Liver (tissue), 10 donors: ENCODE measurements at places on chromosomes 3 and 15.

DNA sequence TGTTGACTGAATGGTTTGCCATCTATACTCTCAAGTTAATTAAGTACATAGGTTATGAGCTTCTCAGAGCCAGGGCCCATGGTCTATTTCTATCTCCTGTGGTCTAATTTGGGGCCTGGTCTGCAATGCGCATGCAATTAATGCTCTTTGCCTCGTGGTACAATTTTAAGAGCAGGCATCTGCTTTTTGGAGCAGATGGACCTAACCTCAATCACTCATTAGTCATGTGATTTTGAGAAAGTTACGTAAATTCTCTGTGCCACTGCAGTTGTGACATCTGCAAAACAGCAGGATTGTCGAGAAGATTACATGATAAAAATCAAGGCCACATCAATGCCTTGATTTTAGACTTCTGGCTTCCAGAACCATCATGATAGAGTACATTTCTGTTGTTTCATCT lies 543.7 kb upstream of the ADAMTS9 start:
- DNase-seq = no peak
- H3K27me3 ChIP-seq = no peaks in the 10 kb centered on the region
- H3K27ac ChIP-seq = no peak overlapping the region
- no peaks in the 10 kb centered on the region for H3K4me1 ChIP-seq

GRCh38 chr15:71755092-71755970 lies 55.0 kb upstream of the NR2E3 start:
- peak overlapping the region; percentile 9 for H3K27ac ChIP-seq
- no peaks in the 10 kb centered on the region for H3K27me3 ChIP-seq
- no peak for DNase-seq
- no peaks in the 10 kb centered on the region for H3K4me1 ChIP-seq
- H3K36me3 ChIP-seq = no peaks in the 10 kb centered on the region
- H3K4me3 ChIP-seq = no peak overlapping the region

- H3K36me3 ChIP-seq = no peaks in the 10 kb centered on the region
- H3K27ac ChIP-seq = no peak overlapping the region
- peaks cover 10% of the 10 kb centered on the region for H3K4me1 ChIP-seq
- DNase-seq = no peak
- no peaks in the 10 kb centered on the region for H3K27me3 ChIP-seq
Observed at GRCh38 chr15:64828985-64829384, 3.5 kb upstream of the PIF1 start.

DNA sequence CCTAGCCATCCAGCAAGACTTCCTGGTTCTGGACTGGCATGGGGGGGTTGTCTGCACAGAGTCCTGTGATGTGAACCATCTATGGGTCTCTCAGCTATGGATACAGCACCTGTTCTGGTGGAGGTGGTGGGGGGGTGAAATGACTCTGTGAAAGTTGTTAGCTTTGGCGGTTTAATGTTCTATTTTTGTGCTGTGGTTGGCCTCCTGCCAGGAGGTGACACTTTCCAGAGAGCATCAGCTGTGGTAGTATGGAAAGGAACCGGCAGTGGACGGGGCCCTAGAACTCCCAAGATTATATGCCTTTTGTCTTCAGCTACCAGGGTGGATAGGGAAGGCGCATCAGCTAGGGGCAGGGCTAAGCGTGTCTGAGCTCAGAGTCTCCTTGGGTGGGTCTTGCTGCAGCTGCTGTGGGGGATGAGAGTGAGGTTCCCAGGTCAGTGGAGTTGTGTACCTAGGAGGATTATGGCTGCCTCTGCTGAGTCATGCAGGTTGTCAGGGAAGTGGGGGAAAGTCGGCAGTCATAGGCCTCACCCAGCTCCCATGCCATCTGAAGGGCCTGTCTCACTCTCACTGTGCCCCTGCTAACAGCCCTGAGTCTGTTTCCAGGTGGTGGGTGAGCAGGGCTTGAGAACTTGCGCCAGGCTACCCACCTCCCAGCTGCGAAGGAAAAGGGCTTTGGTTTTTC lies 7.1 kb upstream of the LARS2 start:
- no peaks in the 10 kb centered on the region for H3K27me3 ChIP-seq
- H3K36me3 ChIP-seq = no peaks in the 10 kb centered on the region
- no peaks in the 10 kb centered on the region for H3K4me1 ChIP-seq
- H3K27ac ChIP-seq = no peak overlapping the region
- DNase-seq = no peak

DNA sequence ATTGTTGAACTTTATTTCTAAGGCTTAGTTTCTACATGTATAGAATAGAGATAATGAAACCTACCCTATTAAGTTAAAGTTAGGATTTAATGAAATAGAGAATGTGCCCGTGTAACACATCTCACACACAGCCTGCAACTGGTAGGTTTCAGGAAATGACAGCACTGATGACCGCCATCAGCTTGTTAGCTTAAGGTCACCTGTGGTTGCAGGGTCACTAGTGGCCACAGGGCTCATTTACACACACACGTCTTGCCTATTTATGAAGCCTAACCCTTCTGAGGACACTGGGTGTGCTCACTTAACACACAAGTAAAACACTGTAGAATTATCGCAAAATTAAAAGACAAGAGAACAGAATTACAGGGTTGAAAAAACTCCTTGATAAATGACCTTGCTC lies 20.1 kb downstream of the CHRM5 start:
- H3K36me3 ChIP-seq = no peaks in the 10 kb centered on the region
- no peaks in the 10 kb centered on the region for H3K27me3 ChIP-seq
- no peak overlapping the region for H3K27ac ChIP-seq
- DNase-seq = no peak
- H3K4me1 ChIP-seq = no peaks in the 10 kb centered on the region
- no peak overlapping the region for H3K4me3 ChIP-seq

DNA sequence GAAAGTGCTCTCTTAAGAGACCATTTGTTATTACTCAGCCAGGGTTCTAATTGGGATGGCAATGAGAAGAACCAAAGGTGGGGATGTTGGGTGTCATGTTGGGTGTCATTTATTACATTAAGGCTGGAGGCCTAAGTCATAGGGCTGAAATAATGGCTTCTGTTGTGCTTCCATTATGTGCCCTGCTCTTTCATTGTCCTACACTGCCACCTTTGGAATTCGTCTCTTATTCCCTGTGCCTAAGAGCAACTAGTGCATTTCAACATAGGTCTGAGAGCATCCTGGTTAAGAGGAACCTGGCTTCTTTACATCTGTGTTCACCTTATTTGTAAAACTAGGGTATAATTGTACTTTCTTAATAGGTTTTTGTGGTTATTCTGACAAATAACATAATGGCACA lies 32.2 kb downstream of the RIOX2 start:
- H3K27me3 ChIP-seq = no peaks in the 10 kb centered on the region
- no peaks in the 10 kb centered on the region for H3K36me3 ChIP-seq
- H3K4me1 ChIP-seq = no peaks in the 10 kb centered on the region
- no peak overlapping the region for H3K27ac ChIP-seq
- H3K4me3 ChIP-seq = no peak overlapping the region
- DNase-seq = no peak

DNA sequence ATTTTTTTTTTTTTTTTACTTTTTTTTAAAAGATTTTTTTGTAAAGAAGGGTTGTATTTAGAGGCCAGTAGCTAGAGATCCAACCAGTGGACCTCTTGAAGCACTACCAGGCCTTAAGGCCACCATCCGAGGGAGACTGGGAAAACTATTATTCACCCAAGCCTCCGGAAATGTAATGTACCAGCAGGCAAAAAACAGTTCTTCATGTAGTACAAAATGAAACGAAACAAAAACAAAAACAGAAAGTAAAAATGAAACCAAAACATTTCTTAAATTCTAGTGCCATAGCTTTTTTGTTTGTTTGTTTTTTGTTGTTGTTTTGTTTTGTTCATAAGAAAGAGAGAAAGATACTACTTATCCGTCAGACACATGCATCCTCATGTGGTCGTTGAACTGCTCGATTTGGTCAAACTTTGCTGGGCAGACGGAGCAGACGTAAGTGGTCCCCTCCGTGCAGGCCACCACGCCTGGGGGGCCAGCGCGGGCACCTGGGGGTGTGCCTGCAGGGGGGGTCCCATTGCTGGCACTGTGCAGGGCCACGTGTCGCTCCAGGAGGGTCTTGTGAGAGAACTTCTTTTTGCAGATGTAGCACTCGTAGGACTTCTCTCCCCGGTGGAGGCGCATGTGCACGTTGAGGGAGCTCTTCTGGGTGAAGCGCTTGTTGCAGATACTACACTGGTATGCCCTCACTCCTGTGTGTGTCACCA lies 45.0 kb downstream of the TIGIT start:
- no peaks in the 10 kb centered on the region for H3K4me1 ChIP-seq
- no peak for DNase-seq
- no peak overlapping the region for H3K27ac ChIP-seq
- no peak overlapping the region for H3K4me3 ChIP-seq

DNA sequence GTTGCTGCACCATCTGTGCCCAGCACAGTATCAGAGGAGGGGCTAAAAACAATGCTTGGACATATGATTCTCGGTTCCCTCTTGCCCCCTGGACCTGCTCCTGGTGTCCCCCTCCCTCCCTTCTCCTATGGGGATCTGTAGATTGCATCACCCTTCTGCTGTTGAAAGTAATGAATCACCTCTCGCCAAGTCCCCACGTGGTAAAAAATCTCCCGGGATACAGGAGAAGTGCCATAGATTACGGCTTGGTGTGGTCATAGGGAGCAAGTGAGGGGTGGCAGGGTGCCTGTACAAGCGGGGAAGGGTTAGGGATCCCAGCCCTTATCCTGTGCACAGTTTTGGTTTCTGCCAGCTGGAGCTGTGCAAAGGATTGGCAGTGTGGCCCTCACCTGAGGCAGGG lies 37.7 kb downstream of the AMOTL2 start:
- H3K27ac ChIP-seq = no peak overlapping the region
- no peak for DNase-seq
- no peaks in the 10 kb centered on the region for H3K4me1 ChIP-seq
- peaks cover 7% of the 10 kb centered on the region for H3K36me3 ChIP-seq
- H3K27me3 ChIP-seq = no peaks in the 10 kb centered on the region
- no peak overlapping the region for H3K4me3 ChIP-seq

GRCh38 chr15:75903331-75904239 lies at the start of gene FBXO22:
TSS of gene FBXO22 (plus strand) at chr15:75903878. CDS start at chr15:75903964, 86 bp downstream.
- peak; percentile 91 for DNase-seq
- peaks cover 7% of the 10 kb centered on the region for H3K36me3 ChIP-seq
- peaks cover 42% of the 10 kb centered on the region for H3K4me1 ChIP-seq

DNA sequence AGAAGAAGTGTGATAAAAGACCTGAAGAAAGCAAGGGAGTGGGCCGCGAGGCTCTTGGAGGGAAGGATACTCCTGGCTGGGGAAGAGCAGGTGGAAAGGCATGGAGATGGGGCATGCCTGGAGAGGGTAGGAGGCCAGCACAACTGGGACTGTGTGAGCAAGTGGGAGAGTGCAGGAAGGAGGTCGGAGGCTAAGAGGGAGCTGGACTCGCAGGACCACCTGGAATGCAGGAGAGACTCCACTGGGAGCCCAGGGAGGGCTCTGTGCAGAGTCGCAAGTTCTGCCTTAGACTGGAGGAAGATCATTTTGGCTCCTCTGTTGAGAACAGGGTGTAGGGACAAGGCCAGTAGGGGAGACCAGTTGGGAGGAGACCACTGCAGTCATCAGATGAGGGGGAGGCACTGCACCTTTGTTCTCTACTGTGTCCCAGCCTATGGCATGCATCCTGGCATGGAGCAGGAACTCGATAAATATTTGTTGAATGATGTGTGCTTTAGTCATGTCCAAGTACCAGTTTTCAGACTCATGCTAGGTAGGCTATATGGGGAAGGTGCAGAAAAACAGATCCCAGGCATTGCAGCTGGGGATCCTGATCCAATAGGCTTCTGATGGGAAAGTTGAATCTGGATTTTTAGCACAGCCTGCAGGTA lies 13.7 kb downstream of the FAM107A start:
- H3K27me3 ChIP-seq = no peaks in the 10 kb centered on the region
- DNase-seq = no peak
- H3K4me3 ChIP-seq = no peak overlapping the region
- no peaks in the 10 kb centered on the region for H3K36me3 ChIP-seq
- H3K4me1 ChIP-seq = no peaks in the 10 kb centered on the region
- no peak overlapping the region for H3K27ac ChIP-seq

DNA sequence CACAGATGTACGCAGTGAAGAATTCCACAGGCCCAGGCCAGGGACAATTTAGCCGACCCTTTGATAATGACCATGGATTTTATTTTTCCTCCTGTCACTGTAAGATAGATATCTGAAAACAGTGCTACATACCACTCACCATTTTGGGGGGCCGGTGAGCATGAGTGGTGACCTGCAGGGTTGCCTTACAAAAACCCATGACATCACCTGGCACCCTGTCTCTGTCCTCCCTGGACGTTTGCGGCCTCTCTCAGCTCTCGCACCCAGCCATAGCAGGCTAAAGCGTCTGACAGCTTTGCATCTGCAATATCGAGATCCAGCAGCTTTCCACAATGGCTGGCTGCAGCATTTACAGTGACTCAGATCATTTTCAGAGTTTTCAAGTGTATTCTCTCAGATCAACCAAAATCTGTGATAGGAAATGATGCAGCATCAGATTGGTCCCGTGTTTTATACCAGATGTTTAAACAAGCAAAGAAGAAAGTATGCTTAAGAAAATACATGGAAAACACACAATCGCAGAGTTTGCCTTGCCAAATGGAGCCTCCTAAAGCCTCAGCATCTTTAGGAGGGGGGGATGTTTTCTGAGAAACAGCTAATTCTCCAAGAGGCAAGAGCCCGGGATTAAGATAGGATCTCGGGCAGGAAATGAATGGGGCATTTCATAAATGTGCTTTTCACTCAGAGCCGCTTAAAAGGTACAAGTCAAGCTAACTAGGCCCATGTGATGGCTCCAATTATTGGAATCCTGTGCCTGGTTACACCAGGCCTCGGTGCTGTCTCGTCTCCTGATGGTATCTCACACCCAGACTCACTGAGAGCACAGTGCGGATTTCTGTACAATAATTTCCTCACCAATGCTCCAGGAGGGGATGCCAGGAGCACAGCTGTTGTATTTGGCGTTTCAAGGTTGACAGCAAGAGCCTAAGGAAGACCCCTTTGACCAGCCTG lies 257.3 kb downstream of the XXYLT1 start:
- H3K27me3 ChIP-seq = no peaks in the 10 kb centered on the region
- H3K4me1 ChIP-seq = no peaks in the 10 kb centered on the region
- H3K36me3 ChIP-seq = no peaks in the 10 kb centered on the region
- no peak for DNase-seq
- no peak overlapping the region for H3K4me3 ChIP-seq

DNA sequence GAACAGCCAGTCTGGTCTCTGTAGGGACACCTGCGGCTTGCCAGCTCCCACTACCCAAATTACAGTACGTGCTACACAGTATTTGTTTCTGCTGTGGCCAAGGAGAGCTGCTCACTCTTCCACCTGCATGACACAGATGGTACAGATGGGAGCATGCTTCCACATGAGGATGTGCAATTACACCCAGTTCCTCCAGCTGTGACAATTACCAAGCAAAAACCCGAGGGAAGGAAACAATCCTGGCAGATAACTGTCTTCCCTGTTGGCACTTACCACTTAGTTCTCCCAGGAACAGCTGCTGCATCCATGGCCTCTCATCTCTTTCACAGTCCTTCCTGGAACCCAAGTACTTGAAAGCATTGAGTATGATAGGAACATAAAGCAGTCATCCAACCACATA lies 34.4 kb downstream of the DET1 start:
- no peak for DNase-seq
- no peak overlapping the region for H3K27ac ChIP-seq
- H3K27me3 ChIP-seq = no peaks in the 10 kb centered on the region
- H3K4me3 ChIP-seq = no peak overlapping the region
- no peaks in the 10 kb centered on the region for H3K4me1 ChIP-seq

GRCh38 chr3:178500631-178501030 lies 35.6 kb upstream of the KCNMB2 start:
- H3K27me3 ChIP-seq = no peaks in the 10 kb centered on the region
- no peaks in the 10 kb centered on the region for H3K36me3 ChIP-seq
- no peak overlapping the region for H3K4me3 ChIP-seq
- no peak for DNase-seq
- no peak overlapping the region for H3K27ac ChIP-seq
